ENCODE measurements at places on chromosomes 7 and 10. TPM values are rescaled to one million over a fixed set of nuclear protein-coding genes. Genes with fewer than 3 reads are reported as not detected.

- no peak for DNase-seq
These were observed 73.6 kb downstream of the MINPP1 start for GRCh38 chr10:87578160-87578841.

GRCh38 chr10:84178160-84178609 is 4.6 kb downstream of the GPR15LG start:
- no peak for DNase-seq

GRCh38 chr7:137953043-137953664 is 48.7 kb downstream of the CREB3L2 start:
- DNase-seq, result no peak

DNA sequence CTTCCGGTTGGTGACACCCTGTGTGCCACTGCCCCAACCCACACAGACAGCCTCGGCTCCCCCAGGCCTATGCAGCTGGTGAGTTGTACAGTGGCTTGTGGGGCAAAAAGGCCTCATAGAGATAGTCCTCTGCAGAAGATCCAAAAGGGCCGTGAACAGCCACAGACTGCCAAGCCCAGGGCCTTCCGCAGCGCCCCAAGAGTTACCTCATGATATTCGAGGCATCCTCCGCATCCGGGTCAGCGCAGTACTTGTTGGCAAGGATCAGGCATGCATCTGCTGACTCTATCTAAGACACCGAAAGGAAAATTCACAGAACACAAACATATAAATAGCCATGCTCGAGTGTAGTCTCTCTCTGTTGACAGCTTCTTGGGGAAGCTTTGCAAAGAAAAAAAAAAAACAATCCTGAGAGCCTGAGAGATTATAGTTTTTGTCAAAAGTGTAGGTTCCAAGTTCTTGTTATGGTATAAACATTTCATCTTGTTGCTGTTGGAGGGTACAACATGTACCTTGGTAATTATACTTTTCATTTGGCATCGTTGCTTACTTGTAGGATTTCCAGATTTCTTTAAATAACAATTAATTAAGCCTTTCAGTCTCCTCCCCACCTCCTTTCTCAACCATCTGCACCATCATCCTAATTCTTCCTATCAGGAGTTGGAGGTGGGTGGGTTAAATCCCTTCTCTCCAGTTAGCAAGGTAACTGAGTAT is 553.0 kb downstream of the KCNMA1 start:
- peak; percentile 53 for DNase-seq

DNA sequence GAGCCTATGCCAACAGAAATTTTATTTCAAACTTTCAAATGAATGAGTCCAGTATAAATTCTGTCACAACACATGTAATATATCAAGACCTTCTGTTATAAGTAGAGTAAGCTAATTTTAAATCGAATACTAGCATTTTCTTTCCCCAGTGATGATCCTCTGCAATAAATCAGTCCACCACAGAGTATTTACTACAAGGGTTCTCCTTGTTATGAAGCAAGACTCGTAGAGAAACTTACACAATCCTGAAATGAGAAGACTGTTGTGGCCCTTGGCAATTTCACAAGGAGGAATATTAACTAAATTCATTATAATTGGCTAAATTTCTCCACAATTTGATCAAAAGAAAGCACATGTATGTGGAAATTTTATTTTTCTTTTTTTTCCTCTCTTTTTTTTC is 312.4 kb upstream of the DGKB start:
- DNase-seq, result no peak

GRCh38 chr10:43689955-43690771 is 41.5 kb upstream of the ZNF32 start:
- peak; percentile 93 for DNase-seq

DNA sequence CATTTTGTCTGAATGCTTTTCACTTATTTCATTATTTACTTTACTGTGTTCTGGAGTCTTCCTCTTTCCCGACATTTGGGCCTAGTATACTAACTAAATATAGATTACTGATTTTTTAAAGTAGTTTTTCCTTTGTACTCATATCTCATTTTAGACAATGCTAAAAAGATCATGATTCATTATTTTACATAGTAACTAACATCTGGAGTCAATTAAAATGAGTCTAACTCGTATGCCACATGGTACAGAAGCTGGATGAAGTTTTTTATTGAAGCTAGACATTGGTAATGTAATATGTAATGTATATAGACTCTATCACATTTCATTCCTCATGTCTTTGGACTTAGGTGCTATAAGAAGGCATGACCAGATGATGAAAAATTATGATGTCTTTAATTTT is 156.3 kb upstream of the HGF start:
- DNase-seq, result no peak

DNA sequence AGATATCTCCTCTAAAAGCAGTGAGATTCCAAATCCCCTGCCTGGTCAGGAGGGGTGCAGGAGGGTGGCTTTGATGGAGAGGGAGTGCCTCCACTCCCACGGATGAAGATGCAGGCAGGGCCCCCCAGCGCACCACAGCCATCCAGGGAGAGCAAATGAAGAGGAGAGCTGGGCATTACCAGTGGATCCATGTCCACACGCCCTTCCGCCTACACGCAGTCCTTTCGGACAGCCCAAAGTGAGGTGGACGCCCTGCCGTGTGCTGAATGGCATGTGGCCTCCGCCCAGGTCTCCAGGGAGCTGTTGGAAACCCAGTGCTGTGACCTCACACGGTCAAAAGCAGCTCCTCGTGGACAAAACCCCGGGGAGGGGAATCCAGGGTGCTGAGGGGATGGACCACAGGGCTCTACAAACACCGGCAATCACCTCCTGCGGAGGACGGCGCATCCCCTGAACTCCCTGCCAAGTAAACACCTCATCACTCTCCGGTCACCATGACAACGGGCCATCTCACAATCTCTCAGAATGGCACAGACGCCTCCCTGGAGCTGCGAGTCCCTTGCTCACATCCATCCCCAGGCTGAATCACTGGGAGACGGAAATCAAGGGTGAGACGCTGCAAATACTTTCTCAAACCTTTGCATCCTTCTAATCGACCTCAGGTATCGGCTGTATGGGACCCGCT is 35.0 kb upstream of the DNAAF5 start:
- DNase-seq, result no peak

OR6B1 gene
- not detected for total RNA-seq

MOGAT3 gene
- total RNA-seq, result not detected

ECHDC3 gene
- 13.3 TPM for total RNA-seq

GIMAP8 gene
- 13.6 TPM for total RNA-seq

ADCY1 gene
- total RNA-seq, result 4.6 TPM

PSD gene
- 5.1 TPM for total RNA-seq

Measured in ureter (tissue), 1 donor.